Activated gamma-delta T cell treated with anti-CD3 and anti-CD28 coated beads, Interleukin-2, amount 50 U/mL, for 16 hours (primary cell): ENCODE measurements at places on chromosomes 7 and 10.

DNA sequence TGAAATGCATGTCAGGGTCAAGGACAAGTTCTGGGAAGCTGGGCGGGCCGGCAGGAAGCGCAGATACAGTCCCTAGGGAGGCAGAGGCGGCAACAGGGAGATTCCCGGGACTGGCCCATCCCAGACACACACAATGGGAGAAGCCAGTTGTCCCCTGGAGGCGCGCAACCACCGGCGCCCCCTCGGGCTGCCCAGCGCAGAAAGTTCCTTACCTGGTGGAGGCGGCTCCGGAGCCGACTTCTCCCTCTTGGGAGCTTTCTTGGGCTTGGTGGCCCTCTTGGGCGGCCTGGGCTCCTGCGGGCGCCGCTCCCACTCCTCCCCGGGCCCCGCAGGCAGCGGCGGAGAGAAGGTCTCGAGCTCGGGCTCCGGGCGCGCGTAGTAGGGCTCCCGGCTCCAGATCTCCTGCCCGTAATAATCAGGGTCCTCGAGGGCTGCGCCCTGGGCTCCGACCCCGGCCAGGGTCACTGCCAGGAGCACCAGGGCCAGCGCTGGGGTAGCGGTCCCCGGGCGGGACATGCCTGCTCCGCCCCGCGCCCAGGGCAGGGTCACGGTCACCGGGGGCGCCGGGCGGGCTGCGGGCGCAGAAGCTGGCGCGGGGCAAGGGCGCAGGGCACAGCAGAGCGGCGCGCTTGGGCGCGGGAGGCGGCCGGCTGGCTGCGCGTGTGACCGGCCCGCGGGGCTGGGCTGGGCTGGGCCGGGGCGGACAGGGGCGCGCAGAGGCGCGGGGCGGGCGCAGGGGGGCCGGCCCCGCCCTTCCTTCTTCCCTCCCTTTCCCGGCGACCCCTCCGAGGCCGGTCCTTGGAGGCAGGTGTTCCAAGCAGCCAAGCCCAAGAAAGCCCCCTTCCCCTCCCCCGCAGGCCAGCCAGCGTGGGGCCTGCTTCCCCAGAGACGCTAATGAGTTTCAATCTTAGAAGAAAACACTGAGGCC, at the start of gene CPXM2:
TSS of gene CPXM2 (minus strand) at position 664 of the 928 bp plus-strand sequence. CDS start at position 516, 148 bp downstream.
- DNase-seq, result no peak

DNA sequence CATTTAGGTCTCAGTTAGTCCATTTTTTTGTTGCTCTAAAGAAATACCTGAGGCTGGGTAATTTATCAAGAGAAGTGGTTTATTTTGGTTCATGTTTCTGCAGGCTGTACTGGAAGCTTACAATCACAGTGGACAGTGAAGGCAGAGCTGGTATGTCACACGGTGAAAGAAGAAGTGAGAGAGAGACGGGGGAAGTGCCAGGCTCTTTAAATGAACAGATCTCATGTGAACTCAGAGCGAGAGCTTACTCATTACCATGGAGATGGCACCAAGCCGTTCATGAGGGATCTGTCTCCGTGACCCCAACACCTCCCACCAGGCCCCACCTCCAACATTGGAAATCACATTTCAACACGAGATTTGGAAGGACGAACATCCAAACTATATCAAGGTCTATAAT, 18.9 kb upstream of the PNLIPRP3 start:
- DNase-seq, result no peak

DNA sequence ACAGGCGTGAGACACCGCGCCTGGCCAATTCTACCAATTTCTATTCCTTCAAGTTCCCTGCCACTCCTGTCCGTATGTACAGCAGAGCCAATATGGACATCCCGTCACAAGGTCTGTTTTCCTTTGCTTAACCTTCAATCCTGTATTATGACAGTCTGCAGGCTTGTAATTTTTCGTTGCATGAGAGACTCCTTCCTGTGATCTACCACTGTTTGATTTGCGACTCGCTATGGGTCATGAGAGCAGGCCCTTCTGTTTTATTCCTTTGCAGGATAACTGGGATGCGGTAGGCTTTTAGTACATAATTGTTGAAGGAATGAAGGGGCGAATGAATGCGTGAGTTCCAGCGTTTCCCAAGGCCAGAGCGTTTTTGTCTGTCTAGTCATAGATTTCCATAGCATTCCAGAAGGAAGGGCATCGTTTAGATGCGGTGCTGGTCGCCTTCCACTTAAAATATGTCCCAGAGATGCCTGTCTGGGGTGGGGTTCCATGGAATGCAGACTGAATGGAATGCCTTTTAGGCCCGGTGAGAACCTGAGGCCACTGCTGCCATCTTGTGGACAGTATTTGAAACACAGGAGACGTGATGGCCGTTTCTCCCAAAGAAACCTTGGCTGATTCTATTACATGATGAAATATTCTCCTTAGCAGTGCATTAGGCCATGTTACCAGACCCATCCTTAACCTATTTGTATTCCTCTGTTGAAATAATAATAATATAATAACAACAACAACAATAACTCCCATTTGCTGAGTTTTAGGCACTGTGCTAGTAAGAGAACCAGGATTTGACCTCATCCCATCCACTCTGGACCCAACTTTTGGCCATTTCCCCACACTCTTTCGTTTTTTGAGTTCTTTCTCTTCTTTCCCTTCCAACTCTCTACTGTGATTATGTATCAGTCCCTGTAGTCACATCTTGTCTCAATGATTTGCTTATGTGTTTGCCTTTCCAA, 193.2 kb downstream of the MYOF start:
- DNase-seq, result peak; percentile 11

GRCh38 chr10:45008524-45009161, 7.9 kb downstream of the ZNF22 start:
- no peak for DNase-seq

GRCh38 chr10:121310151-121310711, 288.0 kb downstream of the FGFR2 start:
- DNase-seq, result no peak

DNA sequence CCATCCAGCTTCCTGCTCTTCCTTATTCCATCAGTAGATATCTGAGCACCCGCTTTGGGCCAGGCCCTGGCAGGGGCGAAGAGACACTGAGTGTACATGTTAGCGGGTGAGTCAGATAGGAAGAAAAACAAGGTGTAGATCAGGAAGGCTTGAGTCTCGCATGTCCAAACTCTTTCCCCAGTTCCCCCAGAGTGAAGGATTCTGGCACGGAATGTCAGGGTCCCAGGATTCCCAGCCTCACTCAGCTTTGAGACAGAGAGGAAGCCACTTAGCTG, 24.1 kb upstream of the CHST15 start:
- no peak for DNase-seq

DNA sequence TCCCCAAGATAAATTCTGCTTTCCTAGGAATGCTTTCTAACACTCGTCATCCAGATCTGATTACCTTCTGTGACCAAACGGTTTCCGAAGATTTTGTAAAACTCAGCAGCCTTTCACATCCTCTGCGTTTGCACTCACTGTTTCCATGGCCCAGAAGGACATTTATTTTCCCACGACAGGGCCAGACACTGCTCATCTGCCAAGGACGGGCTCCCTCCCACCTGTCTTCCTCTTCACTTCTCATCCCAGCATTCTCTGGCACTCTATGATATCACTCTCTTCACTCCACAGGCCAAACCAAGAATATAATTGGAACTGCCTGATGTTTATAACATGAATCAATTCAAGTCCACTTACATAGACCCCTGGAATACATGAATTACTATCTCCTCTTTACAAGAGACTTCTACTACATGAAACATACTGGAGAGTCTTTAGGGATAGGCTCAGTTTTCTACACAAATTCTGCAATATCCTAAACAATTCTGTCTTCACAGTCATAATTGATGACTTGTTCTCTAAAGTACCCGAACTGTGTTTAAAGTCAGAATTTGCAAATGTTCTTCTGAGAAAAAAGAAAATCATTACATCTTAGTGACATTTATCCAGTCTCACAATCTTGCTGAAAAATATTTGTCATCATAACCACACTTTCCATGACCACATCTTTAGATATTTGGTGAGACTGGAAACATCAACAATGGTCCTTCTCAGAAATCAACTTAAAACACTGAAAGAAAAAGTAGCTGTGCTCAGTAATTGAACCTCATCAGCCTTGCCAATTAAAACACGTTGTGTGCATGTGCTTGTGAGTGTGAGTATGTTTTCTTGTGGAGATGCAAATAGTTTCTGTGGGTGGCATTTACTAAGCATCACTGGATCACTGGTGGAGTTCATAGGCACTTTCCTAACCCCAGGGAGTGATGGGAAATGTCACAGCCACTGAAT, 79.5 kb upstream of the PRSS58 start:
- DNase-seq, result no peak

DNA sequence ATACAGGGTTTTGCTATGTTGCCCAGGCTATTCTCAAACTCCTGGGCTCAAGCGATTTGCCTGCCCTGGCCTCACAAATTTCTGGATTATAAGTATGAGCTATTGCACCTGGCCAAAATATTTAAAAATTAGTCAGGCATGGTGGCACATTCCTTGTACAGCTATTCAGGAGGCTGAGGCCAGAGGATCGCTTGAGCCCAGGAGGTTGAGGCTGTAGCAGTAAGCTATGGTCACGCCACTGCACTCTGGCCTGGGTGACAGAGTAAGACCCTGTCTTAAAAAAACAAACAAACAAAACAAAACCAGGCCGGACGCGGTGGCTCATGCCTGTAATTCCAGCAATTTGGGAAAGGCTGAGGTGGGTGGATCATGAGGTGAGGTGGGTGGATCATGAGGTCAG, 14.5 kb upstream of the SIRT1 start:
- no peak for DNase-seq

GRCh38 chr10:89392974-89393373, 551 bp downstream of the IFIT1 start:
- no peak for DNase-seq

DNA sequence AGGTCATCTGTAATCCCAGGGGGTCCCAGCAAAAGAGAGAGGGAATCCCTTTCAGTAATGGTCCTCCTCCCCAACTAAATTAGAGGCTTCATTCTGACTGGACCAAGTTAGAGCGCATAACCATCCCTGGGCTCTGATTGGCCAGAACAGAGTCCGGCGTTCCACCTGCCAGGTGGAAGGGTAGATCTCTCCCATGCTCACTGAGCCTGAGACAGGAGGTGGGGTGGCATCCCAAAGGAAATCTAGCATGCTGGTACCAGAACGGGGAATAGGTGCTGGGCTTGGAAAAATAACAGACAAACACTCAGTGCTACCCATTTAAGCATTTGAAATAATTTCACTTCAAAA, 21.0 kb upstream of the TSPAN33 start:
- DNase-seq, result no peak

GRCh38 chr7:11753433-11753832, 78.6 kb downstream of the THSD7A start:
- no peak for DNase-seq

GRCh38 chr7:17302575-17303142, 4.2 kb downstream of the AHR start:
- no peak for DNase-seq

GRCh38 chr7:20642166-20642565, 26.7 kb downstream of the ABCB5 start:
- DNase-seq, result no peak
